Heart right ventricle (tissue), 16 donors: ENCODE measurements at places on chromosomes 7 and 10. TPM values are rescaled to one million over a fixed set of nuclear protein-coding genes. Genes with fewer than 3 reads are reported as not detected.

The HKDC1 gene
- total RNA-seq = not detected

The PTER gene
- total RNA-seq = 21.4 TPM

The OR2A5 gene
- total RNA-seq = not detected

The ERVW-1 gene
- not detected for total RNA-seq

DNA sequence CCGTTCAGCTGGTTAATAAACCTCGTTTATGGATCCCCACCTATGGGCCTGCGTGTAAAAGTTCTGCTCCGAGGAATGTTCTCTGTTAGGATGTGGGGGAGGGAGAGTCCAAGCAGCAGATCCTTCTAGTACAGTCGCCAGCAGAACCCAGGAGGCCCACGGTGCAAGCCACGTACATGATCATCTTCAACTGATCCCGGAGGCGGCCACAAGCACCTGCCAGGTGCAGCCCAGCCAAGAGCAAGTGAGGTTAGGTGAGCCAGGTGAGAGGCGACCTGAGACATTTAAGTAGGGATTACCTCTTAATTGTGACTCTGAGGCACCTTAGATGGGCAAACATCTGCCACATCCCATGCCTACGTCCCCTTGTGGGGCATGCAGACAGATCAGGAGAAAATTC, 18.0 kb upstream of the FGFR2 start:
- DNase-seq = no peak

DNA sequence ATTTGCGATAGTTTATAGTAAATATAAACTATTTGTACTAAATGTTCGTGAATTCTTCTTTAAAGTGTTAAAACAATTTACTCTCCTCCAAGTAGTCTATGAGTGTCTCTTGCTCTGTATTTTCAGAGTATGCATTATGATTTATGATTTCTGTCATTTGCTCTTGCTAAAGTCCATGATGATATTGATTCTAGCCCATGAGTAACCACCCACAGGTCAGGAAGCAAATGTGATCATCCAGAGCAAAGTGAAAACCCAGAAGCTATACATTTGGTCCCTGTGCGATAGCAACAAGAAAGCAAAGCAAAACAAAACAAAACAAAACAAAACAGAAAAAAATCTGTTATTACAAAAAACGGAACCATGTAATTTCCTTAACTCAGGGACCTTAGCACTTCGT, 225.9 kb downstream of the HDAC9 start:
- DNase-seq = no peak

GRCh38 chr10:61688551-61689308, 26.0 kb downstream of the CABCOCO1 start:
- no peak for DNase-seq

- no peak for DNase-seq
Observed at GRCh38 chr7:105886776-105887175, 10.4 kb upstream of the ATXN7L1 start.

- DNase-seq = peak; percentile 80
Observed at GRCh38 chr7:37942934-37943610, 22.6 kb downstream of the EPDR1 start.

DNA sequence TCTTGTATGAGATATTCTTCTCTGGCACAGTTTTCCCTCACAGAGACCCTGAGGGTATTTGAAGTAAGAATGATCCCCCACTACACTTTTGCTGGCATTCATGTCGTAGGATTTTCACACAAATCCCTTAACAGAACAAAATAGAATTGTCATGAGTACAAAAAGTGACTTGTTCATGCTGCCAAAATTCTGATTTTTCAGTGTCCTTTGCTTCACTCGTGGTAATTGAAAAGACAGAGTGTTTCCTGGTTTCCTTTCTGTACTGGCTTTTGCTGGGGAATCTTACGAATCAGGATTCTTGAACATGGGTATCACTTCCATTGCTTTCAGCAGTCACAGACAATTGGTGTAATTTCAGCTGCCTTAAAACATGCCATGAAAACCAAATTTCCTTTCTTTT, 756.3 kb downstream of the REEP3 start:
- DNase-seq = no peak

DNA sequence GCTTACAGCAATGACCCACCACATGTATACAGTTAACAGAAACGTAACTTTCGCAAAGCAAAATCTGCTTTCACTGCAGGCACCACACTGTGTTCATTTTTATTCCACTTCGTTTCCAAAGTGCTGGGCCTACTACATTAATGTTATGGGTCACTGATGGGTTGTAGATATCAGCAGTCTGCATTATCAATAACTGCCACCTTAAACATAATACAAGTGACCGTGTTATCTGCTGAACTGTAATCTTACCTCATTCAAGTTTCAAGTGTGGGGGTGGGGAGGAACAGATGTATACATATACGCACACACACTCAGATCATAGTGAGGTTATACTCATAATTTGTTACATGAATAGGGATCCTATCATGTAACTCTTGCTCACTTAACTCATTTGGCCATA, 21.1 kb downstream of the RNF32 start:
- no peak for DNase-seq

- no peak for DNase-seq
Observed at GRCh38 chr10:118953598-118954393, 75.7 kb upstream of the NANOS1 start.

GRCh38 chr10:29646960-29647461, 12.2 kb upstream of the SVIL start:
- DNase-seq = no peak

DNA sequence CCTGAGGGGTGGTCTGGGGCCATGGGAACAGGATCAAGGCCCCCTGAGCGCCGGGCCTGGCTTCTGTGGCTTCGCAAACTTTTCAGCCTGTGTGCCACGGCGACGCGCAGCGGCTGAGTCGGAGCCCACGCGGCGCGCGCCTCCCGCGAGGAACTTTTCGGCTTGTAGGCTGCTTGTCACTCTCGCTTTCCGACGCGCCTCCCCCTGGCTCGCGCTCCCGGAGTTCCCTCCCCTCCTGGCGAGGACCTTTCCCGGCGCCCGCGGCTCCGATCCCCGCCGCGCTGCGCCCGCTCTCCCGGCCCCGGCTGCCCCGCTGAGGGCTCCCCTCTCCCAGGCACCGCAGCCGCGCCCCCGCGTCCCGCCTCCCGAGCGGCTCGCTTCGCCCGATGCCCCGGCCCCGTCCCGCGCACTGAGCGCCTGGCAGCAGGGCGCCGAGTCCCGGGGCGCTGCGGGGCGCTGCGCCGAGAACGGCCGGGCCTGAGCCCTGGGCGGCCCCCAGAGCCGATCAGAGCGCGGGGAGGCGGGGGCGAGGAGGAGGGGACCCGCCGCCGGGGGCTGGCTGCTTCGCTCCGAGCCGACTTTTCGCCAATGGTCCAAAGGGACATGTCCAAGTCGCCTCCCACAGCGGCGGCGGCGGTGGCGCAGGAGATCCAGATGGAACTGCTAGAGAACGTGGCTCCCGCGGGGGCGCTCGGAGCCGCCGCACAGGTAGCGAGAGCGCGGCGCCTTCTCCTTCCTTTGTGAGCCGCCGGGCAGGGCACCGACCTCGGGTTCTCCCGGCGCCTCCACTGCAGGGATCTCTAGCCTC, at the start of gene CACNB2:
Gene CACNB2, plus strand, starts transcription at position 276 of the 808 bp plus-strand sequence.
- DNase-seq = peak; percentile 74
